ENCODE measurements at places on chromosomes 2 and 18.

DNA sequence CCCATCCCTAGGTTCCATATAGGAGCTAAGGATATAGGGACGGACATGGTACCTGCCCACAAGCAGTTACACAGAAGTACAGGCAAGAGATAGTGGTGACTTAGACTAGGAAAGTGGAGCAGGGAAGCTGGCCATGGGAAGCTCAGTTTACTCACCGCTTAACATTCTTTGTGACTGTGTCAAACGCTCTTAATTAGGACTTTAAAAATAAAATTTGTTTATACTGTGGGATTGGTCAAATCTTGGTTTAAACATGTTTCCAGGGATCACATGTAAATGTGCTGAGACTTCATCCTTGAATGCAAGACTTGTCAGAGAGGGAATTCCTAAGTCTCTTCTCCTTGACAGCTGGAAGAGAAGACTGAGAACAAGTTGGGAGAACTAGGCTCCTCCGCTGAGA is 107.3 kb downstream of the MTCL1 start:
- DNase-seq = no peak

- no peak for DNase-seq
These were observed 422.8 kb upstream of the HNRNPA3 start for GRCh38 chr2:176789751-176790150.

DNA sequence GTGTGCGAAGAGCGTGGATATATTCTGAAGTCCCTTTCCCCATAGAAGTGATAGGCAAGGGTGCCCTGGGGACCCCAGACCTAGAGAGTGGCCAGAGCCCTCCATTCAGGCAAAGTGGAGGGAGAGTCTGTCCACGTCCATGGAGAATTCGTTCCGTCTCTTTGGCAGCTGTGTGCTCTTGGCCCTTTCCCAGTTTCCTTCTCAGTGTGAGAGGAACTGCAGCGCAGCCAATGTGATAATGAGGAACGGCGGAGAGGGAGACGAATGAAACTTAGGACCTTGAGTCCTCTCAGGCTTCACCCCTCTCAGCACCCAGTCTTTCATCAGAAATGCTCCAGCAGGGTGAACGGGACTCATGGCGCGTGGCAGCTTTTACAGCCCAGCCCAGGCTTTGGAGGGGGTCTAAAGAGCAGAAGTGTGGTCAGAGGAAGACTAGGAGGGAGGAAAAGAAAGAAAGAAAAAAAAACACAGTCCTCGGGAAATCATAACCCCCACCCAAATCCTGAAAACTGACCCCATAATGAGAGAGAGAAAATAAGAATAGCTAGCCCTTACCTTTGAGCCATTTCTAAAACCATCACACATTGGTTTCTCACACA is 95.0 kb upstream of the RIOK3 start:
- no peak for DNase-seq

DNA sequence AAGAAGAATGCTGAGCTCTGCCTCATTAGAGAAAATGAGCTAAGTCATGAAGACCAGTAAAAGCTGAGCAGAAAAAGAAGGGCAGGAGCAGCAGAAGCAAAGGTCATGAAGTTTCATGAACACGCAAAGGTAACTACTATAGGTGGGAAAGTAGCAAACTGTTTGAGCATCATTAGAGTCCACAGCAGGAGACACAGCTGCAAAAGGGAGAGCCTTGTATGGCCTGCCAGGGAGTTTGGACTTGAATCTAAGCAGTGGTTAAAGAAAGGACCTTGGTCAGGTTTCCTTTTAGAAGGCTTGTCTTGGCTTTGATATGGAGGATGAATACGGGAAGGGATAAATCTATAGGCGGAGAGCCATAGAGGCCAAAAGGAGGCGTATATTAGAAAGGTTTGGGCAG is 34.0 kb downstream of the DAPL1 start:
- DNase-seq = no peak

- DNase-seq = no peak
These were observed 40.1 kb upstream of the GALR1 start for GRCh38 chr18:77209587-77209986.

GRCh38 chr2:226728996-226729395 is 70.6 kb downstream of the IRS1 start:
- DNase-seq = no peak

Data from left kidney (tissue), 8 donors.